ENCODE measurements at places on chromosomes 12 and 14. TPM values are rescaled to one million over a fixed set of nuclear protein-coding genes. Genes with fewer than 3 reads are reported as not detected.
A peak's percentile ranks its signal among the peaks of the same experiment; 100 is the strongest.

- peak; percentile 63 for DNase-seq
Measured at GRCh38 chr12:90010089-90010488, 301.5 kb upstream of the ATP2B1 start.

GRCh38 chr14:104697317-104697703 is 7.9 kb downstream of the INF2 start:
- no peak for DNase-seq

DNA sequence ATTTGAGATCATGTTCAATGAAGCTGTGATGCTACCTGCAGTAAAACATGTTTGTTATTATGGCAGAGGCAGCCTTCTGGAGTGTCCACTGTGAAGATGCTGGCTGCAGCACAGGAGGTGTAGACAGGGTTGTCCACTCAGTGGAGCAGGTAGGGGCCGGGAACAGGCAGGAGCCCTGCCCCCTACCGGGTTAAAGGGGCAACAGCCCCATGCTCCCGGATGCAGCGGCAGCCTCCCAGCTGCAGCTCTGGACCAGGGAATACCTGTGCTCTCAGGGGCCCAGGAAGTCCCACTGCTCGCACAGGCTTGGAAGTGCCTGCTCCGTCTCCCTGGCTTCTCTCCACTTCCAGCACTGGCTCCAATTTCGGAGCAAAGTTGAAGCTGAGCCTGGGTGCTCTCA is 401.6 kb downstream of the FOXG1 start:
- no peak for DNase-seq

The MSRB3 gene
- 74.1 TPM for total RNA-seq

- DNase-seq: no peak
Measured at GRCh38 chr14:34354556-34354955, 107.5 kb downstream of the SPTSSA start.

DNA sequence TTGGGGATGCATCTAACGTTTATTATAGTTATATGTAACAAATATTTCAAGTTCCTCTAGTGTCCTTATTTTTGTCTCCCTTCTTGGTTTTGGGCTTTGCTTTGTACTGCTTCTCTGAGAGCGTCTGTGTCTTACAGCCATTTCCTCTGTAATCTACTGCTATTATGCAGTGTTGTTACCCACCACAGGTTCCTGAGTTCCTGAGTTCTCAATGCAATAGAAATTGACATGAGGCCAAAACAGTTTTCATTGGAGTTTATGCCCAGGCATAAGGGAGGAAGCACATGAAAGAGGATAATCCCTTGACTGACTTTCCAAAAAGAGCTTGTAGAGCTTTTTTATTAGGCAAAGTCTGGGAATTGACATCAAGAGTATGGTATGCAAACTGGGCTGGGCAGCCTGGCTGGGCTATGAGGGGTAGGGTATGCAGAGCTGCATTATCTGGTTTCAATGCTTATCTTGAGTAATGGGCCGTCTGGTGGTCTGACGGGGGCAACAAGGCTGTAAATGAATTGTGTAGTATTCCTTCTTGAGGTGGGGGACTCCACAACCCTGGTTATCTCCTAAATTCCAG is 722.5 kb upstream of the ATXN7L3B start:
- no peak for DNase-seq

The MEG3 gene
- 101 TPM for total RNA-seq

DNA sequence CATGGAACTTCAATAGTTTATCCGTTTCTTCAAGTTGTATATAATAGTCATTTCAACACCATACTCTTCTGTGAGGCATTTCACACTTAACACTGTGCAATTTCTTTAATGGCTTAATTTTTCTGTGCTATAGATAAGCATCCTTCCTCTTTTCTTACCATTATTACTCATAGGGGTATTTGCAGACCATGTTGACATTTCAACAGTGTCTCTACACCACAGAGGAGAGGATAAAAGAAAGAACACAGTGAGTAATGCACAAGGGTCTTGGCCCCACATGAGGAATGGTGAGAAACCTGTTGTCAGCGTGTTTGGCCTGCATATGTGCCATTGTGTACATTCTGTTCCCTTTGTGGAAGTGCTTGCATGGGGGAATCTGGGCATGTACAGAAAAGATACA is 421.5 kb upstream of the MDGA2 start:
- no peak for DNase-seq

DNA sequence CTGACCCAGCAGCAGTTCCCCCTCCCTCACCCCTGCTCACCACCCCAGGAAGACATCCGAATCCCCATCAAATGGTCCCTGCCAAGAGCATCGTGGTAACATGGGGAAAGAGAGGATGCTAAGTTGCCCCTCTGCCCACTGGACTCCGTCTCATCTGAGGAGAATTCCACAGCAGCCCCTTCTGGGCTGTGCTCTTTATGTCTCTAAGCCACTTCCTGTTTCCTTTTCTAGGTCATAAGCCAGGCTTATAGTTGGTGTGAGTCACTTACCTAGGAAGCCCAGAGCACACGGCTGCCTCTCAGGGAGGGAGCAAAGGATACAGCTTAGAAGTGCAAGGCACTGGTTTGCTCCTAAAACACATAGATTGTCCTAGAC is 76.0 kb downstream of the VCPKMT start:
- peak; percentile 79 for DNase-seq

DNA sequence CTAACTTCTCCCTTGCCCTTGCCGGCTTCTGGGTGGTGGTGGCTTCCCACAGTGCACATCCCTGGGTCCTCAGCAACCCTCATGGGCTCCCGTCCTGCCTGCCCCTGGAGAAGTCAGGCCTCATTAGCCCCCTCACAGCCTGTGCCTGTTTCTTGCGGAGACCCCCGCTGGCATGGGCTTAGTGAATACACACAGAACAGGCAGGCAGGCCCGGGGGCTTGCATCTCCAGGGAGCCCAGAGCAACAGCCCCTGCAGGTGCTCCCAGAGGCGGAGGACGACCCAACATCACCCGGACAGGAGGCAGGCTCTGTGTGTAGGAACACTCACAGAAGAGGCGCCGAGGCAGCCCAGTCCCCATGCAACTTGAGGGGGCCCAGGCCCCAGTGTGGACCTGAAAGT is 25.1 kb upstream of the FBRSL1 start:
- no peak for DNase-seq

The KRT86 gene
- not detected for total RNA-seq

The LTB4R gene
- total RNA-seq: 2.4 TPM

GRCh38 chr12:14613718-14614117 is 46.0 kb upstream of the PLBD1 start:
- DNase-seq: no peak

DNA sequence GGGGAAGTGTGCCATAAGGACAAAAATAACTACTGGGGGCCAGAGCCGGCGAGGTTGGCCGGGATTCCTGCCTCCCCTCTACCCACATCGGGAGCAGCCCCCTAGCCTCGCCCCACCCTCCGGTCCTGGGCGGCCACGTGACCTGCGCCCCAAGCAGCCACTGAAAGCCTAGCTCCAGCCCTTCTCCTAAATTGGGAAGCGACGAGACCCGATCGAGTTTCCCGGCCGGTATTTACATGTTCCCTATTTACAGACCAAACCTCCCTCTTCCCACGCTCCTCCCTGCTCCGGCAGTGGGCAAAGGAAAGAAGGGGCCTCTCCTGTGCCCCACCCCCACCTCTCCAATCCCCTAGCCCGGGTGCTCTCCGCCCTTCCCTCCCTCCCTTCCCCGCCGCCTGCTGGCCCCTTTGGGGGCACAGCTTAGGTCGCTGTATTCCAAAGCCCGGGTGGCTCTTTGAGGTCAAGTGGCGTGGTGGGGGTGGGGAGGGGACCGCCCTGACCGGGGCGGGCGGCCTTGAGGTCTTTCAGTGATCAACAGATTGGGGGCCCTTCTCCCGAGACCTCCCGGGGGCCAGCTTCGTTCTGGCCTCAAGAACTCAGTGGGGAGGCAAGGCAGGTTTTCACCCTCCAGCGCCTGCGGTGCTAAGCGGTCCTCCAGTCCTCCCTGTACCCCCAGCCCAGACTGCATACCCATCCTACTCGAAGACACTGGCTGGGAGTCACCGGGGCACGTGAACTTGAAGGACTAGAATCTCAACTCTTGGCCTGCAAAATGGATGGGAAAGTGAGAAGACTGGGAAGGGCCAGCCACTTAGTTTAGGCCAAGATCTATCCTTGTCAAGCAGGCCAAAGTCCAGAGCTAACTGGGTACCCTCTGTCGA is 6.3 kb upstream of the CTDSP2 start:
- no peak for DNase-seq

The KRT85 gene
- total RNA-seq: not detected

DNA sequence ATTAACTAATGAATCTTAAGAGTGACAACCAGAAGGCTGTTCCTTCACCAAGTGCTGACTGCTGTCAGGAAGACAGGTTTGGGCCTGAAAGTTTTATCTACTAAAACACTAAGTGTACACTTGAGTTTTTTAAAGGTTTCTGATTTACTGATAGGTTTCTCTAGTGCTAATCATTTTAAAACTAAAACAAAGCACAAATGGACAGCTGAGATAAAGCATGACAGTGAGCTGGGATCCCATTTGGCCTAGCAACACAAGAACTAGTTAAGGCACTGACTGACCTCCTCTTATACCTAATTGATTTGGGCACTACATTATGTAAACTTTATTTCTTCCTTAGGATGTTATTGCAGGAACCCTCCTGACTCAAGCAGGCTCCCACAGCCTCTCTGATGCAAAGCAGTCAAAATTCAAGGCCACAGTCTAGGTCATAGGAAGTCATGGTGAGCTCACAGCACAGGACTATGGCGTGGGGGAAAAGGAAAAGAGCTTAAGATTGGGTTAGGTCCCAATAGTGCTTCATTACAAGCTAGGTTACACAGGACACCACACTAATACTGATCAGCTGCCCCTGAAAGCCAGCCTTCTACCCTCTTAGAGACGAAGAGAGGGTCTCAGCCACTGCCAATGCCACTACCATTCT is 3.5 kb downstream of the STXBP6 start:
- DNase-seq: no peak

DNA sequence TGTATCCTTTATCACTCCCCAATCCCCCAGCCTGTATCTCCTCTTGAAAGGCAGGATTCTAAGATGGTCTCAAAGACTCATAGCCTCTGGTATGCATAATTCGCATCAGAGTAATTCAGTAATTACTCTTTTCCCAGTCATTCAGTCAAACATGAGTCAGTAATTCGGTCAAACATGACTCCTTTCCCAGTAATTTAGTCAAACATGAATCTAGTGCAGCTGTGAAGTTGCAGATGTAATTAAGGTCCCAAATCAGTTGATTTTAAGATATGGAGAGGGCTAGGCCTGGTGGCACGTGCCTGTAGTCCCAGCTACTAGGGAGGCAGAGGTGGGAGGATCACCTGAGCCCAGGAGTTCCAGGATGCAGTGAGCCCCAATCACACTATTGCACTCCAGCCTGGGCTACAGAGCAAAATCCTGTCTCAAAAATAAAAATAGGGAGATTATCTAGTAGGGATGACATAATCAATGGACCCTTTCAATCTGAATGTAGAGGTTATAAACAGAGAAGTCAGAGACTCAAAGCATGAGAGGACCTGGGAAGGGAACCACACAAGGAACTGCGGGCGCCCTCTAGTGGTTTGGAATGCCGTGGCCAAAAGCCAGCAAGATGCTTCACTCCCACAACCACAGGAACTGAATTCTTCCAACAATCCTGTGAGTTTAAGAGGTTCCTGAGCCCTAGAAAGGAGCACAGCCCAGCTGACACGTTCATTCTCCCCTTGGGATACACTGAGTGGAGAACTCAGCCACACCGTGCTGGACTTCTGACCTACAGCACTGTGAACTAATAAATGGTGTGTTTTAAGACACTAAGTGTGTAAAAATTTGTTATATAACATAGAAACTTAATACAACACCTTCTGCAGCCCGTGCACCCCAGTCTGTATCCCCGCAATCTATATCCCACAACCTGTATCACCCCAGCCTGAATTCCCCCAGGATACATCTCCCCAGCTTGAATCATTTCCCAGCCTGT is 14.3 kb upstream of the ARMH4 start:
- DNase-seq: peak; percentile 81

DNA sequence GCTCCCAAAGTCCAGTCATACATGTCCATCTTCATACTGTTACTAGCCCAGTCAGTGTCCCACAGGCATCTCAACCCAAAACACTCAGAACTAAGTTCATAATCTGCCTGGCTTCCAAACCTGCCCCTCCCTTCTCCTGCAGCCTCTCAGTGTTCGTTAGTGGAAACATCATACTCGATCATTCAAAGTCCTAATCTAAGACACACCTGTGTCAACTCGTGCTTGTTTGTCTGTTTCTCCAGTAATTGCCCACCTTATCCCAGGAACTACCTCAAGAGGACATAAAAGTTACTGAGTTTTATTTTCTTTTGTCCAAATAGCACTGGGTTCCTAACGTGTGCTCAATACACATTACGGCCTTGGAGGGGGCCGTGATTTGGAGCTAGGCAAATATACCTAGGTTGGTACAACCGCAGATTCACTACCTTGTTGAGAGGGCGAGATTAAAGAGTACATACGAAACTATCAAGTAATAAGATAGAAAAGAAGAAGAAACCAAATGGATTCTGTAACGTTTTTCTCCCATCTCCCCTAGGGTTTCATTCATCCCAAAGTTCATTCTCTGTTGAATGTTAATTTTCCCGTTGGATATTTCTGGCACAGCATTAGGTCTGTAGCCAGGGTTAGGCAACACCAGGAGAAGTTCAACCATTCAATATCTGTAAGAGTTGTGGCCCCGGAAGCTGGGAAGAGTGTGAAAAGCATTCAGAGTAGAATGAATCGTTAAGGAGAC is 3.2 kb downstream of the RNASE8 start:
- no peak for DNase-seq

DNA sequence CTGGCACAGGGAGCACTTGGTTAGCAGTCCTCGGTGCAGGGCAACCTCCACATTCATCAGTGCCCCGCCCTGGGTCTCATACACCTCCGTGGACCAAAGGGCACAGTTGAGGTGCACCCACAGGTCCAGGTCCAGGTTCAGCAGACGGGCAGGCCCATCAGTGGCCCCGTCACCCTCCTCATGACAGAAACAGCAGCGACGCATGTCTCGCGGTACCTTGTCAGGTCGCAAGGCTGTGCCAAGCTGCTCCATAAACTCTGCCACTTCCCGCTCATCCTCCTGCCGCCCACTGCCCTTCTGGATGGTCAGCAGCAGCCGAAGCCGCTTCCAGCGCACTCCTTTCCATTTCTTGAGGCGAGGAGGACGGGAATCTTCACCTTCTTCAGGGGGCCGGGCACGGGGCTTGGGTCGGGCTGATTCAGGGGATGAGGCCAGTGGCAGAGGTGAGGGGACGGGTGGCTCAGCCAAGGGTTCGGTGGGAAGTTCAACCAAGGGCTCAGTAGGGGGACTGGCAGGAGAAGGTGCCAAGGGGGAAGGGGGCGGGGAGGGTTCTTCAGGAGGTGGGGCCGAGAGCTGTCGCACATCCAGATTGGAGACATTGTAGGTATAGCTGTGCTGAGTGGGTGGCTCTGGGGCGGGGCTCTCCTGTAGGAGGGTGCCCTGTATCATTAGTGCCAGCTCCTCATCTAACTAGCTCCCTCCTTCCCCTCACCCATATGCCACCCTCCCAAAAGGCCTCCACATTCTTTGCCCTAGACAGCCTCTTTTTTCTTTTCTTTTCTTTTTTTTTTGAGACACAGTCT is 8.3 kb upstream of the PRKAG1 start:
- no peak for DNase-seq

GRCh38 chr12:3455312-3455711 is 35.7 kb upstream of the PRMT8 start:
- no peak for DNase-seq

- DNase-seq: no peak
Measured at GRCh38 chr12:101608301-101609133, 13.7 kb downstream of the MYBPC1 start.

- peak; percentile 45 for DNase-seq
Measured at GRCh38 chr14:55706893-55707292, 126.9 kb downstream of the KTN1 start.

- peak; percentile 46 for DNase-seq
Measured at GRCh38 chr14:35331605-35332516, 39.7 kb downstream of the PSMA6 start.
